ENCODE measurements at places on chromosomes 5 and 9.

GRCh38 chr9:115944166-115944948 lies 209.2 kb upstream of the PAPPA start:
- no peak for DNase-seq

GRCh38 chr5:25862276-25862675 lies 1176.1 kb downstream of the CDH9 start:
- DNase-seq, result no peak

GRCh38 chr9:134030821-134031470 lies 5.7 kb downstream of the BRD3OS start:
- no peak for DNase-seq

- DNase-seq, result no peak
These were observed 108.5 kb upstream of the TXNDC8 start for GRCh38 chr9:110446171-110446570.

DNA sequence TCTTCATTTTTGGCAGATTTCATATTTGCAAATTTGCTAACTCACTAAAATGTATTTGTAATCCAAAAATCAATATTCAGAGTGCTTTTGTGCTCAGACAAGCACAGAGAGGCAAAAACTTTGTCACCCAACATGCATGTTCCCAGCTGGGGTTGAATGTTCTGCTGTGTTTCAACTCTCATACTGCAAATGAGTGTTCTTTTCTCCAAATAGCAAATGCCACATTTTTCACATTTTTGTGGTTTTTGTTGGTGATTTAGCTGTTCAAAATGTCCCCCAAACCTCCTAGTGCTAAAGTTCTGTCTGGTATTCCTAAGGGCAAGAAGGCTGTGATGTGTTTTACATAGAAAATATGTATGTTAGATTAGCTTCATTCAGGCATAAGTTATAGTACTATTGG lies 87.3 kb upstream of the PCSK5 start:
- no peak for DNase-seq

GRCh38 chr5:37966291-37966690 lies 126.5 kb upstream of the GDNF start:
- DNase-seq, result no peak

GRCh38 chr9:69122082-69122548 lies 52.0 kb upstream of the TJP2 start:
- no peak for DNase-seq

GRCh38 chr9:114370251-114370967 lies 17.4 kb downstream of the AKNA start:
- DNase-seq, result no peak

- no peak for DNase-seq
These were observed 112.8 kb upstream of the PTCH1 start for GRCh38 chr9:95629585-95629984.

- DNase-seq, result no peak
These were observed 60.8 kb upstream of the KLF9 start for GRCh38 chr9:70475211-70475610.

GRCh38 chr9:133726401-133727276 lies 11.5 kb downstream of the SARDH start:
- DNase-seq, result peak; percentile 80

- no peak for DNase-seq
These were observed 206.6 kb upstream of the NREP start for GRCh38 chr5:111963555-111963954.

GRCh38 chr9:114503009-114503408 lies 2.3 kb downstream of the WHRN start:
- DNase-seq, result no peak

GRCh38 chr9:132226571-132227430 lies 64.9 kb downstream of the NTNG2 start:
- no peak for DNase-seq

Data from NCI-H1694 (cell line).